ENCODE measurements at places on chromosomes 12 and 14.

DNA sequence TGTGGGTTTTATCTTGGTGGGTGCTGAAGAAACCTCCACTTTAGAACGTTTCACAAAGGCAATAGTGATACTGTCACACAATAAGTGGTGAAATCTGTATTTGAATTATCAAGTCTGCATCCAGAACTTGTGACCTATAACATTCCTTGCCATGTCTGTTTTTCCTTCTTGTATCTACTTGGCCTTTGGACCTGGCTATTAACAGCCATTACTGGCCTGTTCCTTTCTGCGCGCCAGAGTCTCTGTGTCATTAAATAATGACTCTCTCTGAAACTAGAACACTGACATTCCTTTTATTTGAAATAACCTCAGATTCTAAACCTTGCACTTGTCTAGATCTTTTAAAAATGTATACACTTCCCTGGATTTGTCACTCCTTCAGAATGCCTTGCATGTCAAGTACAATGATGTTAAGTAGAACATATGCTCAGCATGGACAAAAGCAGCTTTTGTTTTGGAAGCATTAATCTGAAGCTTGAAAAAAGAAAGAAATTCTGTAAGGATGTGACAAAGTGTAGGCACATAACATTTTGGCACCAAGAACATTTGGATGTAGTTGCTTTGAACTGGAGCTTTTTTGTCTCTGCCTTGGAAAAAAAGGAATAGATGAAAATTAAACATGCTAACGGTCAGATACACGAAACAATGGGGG is 95.5 kb upstream of the RPL10L start:
- no peak for DNase-seq

DNA sequence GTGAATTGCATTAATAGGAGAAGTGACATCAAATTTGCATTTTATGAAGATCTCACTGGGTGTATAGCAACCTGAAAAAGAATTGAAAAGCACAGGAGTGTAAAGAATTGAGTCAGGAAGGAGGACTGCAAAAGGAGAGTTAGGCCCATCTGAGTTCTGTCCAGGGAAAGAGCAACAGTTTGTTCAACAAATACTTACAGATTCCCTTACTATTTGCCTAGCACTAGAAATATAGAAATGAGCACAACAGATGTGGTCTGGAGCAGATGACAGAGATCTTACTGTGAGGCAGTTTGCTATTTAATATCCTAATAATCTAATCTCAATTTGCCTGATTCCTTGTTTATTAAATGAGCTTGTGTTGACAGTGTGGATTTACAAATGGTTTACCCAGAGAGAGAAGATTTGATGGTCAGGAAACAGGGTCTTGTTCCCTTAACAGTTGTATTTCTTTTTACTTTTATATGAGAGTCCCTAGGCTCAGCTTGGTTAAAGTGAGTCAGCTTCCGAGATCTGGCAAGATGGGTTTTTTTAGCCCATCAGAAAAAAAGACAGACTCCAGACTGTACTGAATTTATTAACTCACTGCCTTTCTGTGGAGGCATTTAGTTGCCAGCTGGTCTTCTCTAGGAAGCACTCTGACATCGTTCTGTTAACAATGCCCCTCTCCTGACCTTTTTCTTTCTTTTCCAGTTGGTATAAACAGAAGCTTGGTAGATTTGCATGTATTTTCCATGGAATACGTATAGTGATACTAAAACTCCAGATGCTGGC is 229.7 kb downstream of the TTC6 start:
- DNase-seq = no peak

GRCh38 chr12:132523576-132524331 is 33.8 kb downstream of the FBRSL1 start:
- DNase-seq = peak; percentile 87

DNA sequence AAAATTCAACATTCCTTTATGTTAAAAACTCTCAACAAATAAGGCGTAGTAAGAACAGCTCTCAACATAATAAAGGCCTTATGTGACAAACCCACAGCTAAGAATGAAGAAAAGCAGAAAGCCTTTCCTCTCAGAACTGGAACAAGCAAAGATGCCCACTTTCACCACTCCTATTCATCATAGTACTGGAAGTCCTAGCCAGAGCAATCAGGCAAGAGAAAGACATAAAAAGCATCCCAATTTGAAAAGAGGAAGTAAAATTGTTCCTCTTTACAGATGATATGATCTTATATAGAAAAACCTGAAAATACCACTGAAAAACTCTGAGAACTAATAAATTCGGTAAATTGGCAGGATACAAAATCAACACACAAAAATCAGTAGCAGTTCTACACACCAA is 52.1 kb downstream of the STON2 start:
- DNase-seq = no peak

DNA sequence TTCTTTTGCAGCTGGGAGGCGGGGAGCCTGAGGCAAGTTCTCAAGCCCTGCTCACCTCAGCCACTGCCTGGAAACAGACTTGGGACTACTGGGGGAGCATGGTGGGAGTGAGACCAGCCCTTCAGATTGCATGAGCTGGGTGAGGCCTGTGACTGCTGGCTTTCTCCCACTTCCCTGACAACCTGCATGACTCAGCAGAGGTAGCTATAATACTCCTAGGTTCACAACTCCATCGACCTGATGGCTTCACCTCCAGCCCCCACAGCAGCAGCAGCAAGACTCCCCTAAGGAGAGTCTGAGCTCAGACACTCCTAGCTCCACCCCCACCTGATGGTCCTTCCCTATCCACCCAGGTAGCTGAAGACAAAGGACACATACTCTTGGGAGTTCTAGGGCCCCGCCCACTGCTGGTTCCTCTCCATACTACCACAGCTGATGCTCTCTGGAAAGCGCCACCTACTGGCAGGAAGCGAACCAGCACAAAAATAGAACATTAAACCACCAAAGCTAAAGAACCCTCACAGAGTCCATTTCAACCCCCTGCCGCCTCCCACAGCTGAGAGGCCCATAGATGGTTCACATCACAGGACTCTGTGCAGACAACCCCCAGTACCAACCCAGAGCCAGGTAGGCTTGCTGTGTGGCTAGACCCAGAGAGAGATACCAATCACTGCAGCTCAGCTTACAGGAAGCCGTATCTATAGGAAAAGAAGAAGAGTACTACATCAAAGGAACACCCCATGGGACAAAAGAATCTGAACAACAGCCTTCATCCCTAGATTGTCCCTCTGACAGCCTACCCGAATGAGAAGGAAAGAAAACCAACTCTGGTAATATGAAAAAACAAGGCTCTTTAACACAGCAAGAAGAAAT is 68.7 kb downstream of the RPAP3 start:
- DNase-seq = no peak

DNA sequence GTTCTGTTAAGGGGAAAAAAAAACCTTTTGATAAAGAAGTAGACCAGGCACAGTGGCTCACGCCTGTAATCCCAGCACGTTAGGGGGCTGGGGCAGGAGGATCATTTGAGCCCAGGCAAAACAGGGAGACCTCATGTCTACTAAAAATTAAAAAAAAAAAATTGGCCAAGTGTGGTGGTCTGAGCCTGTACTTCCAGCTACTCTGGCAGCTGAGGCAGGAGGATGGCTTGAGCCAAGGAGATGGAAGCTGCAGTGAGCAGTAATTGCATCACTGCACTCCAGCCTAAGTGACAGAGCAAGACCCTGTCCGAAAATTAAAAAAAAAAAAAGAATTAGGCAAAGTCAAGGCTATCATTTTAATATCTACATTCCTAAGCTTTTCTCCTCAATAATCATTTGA is 124.8 kb upstream of the CPM start:
- no peak for DNase-seq

GRCh38 chr12:14854586-14855183 is 11.4 kb upstream of the ART4 start:
- DNase-seq = no peak

GRCh38 chr12:68854554-68854953 is 46.6 kb downstream of the MDM2 start:
- no peak for DNase-seq

GRCh38 chr12:64893961-64894360 is 69.5 kb downstream of the TBC1D30 start:
- DNase-seq = no peak
